Left lung (tissue), 14 donors: ENCODE measurements at places on chromosomes 3 and 15. TPM values are rescaled to one million over a fixed set of nuclear protein-coding genes. Genes with fewer than 3 reads are reported as not detected.
A peak's percentile ranks its signal among the peaks of the same experiment; 100 is the strongest.

Gene ISG20
- total RNA-seq: 15.8 TPM

GRCh38 chr15:72161361-72162132 lies 36.0 kb downstream of the GRAMD2A start:
- DNase-seq: peak; percentile 74

DNA sequence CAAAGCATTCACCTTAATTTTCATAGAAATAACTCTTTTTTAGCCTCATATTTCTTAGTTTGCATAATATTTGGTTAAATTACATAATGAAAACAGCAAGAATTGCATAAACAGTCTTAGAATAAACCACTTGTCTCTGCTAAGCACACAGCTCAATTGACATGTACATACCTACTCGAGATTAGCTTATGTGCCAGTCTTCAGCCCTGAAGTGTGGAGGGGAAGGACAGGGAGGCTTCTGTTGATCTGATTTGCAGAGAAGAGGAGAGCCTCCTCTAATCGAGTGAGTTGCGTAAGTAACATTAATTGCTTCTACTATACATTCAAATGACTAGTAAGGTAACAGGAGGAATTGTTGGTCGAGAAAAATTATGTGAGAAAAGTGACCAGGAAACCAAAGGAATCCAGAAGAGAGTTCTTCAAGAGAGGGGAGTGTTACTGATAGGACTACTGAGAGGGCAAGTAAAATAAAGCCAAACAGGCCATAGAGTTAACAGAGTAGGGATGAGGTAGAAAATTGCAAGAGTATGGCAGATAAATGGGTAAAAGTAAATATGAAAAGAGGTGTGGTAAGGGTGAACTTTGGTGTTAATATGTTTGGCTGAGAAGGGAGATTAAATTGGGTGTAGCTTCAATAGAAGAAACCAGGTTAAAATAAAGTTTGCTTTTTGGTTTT lies 7.1 kb upstream of the GOLIM4 start:
- no peak for DNase-seq

DNA sequence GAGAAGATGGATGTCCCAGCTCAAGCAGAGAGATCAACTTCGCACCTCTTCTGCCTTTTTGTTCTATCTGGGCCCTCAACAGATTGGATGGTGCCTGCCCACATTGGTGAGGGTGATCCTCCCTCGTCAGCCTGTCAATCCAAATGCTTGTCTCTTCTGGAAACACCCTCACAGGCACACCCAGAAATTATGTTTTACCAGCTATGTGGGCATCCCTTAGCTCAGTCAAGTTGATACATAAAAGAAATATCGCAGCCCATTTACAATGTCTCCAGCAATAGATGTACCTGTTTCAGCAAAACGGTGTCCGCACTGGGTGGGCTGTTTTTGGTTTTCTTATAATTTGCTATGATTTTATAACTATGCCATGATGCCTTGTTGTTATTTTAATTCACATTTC lies 27.5 kb upstream of the CA12 start:
- DNase-seq: no peak

Gene ANKRD63
- total RNA-seq: not detected

GRCh38 chr15:67997996-67998395 lies 56.1 kb upstream of the PIAS1 start:
- DNase-seq: no peak

Gene SNURF
- 6.6 TPM for total RNA-seq

GRCh38 chr3:12658593-12659058 lies 5.3 kb downstream of the RAF1 start:
- DNase-seq: no peak

GRCh38 chr15:89828281-89829145 lies 13.9 kb upstream of the ANPEP start:
- DNase-seq: no peak

GRCh38 chr15:70442616-70443321 lies 320.6 kb downstream of the UACA start:
- no peak for DNase-seq

DNA sequence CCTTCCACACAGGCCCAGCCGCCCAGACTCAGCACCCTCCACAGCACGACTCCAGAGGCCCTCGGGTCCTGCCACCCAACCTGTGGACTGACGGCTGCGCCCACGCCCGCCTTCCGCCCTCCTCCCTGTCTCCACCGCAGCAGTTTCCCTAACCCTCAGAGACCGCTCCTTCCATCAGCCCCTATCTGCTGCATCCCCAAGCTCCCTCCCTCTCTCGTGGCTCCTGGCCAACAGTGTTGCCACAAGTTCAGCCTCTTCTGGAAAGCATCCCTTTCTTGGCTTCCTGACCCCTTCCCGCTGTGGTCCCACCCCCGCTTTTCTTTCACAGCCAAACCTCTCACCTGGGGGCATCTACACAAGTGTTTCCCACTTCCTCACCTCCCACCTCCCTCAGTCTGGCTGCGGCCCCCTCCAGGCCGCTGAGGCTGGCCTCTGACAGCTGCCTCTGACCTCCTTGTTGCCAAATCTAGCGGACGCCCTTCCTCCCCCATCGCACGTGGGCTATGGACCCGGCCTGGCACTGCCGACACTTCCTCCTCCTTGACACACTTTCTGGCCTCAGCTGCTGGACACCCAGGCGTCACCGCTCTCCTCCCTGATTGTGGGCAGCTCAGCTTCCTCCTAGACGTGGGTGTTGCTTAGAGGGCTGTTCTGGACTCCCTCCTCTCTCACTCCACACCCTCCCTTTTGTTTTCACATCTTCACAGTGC lies 168.8 kb upstream of the TLE3 start:
- DNase-seq: peak; percentile 47

DNA sequence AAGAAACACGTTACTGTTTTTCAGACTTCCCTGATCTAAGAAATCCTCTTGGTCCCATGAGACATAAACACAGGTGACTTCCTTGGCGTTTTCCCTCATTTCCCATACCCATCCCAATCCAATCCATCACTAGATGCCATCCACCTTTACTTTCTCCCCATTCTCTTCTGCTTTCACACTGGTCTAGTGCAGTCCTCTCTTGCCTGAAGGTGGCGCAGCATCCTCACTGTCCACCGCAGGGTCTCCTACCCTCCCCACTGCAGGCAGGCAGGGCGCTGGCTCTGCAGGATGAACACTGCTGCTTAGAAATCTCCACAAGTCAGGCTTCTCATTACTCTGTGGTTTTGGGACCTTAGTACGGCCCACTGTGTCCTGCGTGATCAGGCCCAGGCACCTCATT lies 58.2 kb downstream of the RAB7A start:
- no peak for DNase-seq

DNA sequence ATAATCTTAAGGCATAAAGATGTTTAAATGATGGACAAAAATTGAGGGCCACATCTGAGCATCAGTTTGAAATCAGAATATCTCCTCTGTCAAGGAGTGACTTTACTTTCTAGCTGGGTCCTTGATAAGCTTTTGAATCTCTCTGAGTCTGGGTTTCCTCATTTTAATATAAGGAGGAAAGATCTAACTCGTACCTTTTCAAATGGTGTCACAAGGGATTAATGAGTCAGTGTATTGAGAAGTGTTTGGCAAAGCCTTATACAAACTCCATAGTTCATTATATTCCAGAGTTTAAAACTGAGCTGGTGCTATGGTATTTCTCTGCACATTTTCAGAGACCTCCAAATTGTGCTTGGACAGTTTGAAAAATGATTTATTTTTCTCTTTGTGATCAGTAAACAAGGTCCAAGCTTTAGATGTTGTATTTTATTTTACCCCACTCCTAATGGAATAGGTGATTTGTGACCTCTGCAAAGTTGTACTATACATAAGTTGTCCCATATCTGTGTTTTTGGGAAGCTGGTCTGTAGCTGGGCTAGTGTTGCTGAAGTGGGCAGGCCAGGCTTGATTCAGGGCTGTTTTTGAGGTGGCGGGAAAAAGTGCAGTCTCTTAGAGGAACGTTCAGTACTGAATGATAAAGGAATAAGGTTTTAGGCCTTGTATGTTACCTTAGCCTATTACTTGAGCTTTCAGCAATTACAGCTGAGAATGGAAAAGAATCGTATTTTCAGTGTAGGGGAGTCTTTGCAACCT lies 5.6 kb downstream of the FNDC3B start:
- DNase-seq: no peak

Gene ITGA11
- total RNA-seq: 2.1 TPM

Gene CFAP92
- 1.7 TPM for total RNA-seq
